Hematopoietic multipotent progenitor cell treated with erythropoietin and hydrocortisone succinate and interleukin-3 and kit ligand, for 8 days (in vitro differentiated cells): ENCODE measurements at places on chromosomes 16 and 17.

DNA sequence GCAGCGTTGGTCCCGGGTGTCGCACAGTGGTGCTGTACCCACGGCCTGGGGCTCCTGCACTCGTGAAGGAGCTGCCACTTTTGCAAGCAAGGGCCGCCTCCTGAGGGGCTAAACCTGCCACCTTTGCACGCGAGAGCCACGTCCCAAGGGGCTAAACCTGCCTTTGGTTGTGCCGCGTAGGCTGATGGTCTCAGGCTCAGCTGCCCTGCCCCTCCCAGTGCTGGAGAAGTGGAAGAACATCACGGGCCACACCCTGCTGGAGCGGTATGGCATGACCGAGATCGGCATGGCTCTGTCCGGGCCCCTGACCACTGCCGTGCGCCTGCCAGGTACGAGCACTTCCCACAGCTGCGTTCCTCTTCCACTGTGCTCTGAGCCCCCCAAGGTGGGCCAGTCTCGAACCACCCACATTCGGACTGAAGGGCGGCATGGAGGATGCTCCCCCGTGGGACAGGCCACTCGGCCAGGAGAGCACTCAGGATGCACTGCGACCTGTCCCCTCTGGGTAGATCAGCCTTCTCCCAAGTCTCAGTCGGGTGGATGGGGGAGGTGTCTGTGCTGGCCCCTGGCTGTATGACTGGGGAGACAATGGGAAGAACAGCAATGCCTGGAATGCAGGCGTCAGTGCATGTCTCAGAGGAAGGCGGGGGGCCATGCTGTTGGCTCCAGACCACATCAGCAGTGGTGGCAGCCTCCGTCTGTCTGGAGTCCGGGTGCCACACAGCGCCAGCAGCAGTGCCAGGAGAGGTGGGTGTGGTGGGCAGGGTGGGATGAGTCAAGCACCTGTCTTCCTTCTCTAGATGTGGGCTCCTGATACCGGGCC is 20.7 kb downstream of the ACSF3 start:
- DNase-seq, result no peak

DNA sequence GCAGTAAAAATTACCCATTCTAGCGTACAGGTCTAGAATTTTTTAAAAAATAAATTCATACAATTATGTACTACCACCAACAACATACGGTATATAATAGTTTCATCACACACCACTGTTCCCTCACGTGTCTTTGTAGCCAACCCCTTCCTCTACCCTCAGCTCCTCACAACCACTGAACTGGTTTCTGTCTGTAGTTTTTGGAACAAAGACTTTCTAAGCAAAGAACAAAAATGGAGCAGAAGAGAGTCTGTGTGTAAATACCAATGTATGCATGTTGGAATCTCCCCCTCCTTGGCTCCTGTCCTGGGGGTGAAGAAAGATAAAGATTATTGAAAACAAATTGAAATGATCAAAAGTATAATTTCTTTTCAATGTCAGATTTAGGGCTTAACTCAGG is 31.9 kb upstream of the CCR7 start:
- DNase-seq, result no peak

- no peak for DNase-seq
Measured at GRCh38 chr17:61754124-61754523, 109.2 kb downstream of the BRIP1 start.

DNA sequence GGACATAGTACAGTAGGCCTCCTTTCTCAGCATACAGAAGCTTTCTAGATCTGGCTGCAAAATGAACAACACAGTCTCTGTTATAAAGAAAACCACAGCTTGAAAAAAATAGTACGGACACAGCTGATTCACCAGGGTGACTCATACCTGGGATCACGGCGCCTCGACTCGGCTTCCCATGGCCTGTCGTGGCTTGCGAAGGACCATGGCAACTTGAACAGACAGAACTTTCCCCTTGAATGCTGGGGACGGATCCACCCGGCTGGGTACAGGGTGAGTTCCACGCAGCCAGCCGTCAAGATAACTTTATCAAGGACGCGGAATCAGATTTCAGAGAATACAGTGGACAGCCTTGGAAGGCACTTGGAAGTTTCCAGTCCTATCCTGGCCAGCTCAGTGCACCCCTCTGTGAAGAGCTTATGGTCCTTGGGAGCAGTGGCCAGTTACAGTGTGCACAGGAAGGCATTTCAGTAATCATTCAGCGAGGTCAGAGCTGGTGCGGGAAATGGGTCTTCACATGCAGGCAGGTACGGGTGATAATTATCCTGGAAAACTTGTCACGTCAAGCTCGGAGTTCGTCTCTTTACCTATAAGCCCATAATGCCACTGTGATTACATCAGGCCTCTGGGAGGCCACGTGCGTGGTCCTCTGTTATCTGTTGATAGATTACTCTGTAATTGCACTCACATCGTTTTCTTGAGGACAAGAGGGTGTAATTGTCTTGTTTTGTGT is 57.9 kb upstream of the MAF start:
- no peak for DNase-seq

DNA sequence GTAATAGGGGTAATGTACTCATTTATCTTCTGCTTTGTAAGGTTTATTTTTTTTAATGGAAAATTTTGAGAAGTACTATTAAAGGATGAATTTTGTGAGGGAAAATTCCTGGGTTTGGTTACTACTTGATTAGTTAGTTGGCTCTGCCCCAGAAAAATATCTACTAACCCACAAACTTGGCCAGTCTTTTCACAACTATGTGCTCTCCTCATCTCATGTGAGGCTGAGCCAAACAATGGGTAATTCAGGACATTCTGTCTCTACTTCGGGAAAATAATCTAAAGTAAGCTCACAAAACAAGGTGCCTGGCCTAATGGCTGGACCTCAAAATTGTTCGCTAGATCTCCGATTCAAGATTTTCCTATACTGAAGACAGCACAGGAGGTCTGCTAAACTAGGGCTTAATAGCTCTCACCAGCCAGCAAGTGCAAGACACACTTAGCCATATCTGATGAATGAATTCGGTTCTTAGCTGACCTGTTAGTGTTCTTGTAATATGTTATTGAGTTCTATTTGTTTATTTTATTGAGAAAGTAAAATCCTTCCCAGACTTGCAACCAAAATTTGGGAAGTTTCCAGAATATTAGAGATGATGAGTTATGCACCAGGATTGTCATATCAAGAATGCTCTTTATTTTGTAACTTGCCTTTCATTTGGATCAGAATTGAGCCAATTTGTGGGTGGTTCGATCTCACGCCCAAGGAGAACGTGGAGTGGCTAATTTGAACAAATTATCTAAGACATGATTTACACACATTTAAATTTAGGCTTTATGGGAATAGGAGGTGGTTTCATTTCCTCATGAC is 5.7 kb downstream of the KCNJ16 start:
- DNase-seq, result no peak

DNA sequence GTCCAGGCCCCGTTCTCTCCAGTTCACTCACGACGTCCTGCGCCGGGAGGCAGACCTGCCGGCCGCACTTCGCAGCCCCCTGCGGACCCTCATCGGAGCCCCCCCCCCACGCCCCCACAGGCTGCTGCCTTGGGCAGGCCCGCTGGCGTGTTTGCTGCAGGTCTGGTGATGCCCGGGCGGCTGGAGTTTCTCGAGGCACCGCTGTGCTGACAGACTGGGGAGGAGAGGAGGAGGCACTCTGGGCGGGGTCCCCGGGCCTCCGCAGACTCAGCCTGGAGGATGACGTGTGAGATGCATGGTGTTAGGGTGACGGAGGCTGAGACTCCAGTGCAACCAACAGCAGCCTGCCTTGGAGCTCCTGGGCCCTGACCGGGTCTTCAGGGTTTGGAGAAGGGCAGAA is 24.1 kb downstream of the BAIAP2 start:
- DNase-seq, result no peak

DNA sequence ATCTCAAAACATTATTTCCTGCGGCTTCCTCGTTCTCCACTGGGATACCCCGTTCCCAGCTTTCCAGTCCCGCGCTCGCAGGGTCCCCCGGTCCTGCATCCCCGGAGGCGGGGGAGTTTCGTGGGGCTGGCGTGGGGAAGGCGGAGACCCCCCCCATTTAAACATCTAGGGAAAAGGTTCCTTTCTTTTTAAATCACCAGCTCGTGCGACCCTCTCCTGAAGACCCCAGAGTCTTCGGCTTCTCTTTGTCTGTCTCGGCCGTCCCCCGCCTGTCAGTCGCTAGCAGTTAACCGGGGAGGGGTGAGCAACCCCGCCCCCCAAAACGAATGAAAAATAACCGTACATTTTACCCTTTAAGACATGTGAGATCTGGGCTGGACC is 473 bp upstream of the IGF2BP1 start:
- no peak for DNase-seq

GRCh38 chr17:4542003-4542725 is 13.0 kb downstream of the MYBBP1A start:
- no peak for DNase-seq

- DNase-seq, result no peak
Measured at GRCh38 chr16:50272687-50273381, 6.5 kb downstream of the ADCY7 start.

- no peak for DNase-seq
Measured at GRCh38 chr16:56506941-56507340, 12.9 kb downstream of the BBS2 start.

GRCh38 chr16:66240631-66241395 is 125.7 kb upstream of the CDH5 start:
- DNase-seq, result no peak

GRCh38 chr17:8887834-8888703 is 20.6 kb upstream of the PIK3R6 start:
- DNase-seq, result no peak

DNA sequence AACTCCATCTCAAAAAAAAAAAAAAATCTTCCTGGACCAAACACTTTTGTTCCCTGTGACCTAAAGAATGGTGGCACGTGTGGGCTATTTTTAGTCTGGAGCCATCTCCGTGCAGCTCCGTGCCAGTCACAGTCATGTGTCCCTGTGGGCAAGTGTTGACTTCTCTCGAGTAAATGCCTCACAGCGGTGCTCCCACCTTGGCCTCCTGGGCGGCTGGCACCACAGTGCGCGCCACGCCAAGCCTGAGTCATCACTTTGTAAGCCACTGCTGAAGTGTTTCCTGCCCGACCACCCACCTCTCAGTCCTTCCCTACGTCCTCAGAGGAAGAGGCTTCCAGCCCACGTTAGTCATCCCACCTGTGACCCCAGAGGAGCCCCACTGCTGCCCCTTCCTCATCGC is 10.9 kb upstream of the HEXD start:
- no peak for DNase-seq
